NCI-H345 (cell line): ENCODE measurements at places on chromosomes 12 and 14.

- no peak for DNase-seq
Measured at GRCh38 chr14:56205881-56206280, 87.7 kb downstream of the PELI2 start.

GRCh38 chr14:93410021-93410420 is 20.7 kb upstream of the UNC79 start:
- DNase-seq = no peak

GRCh38 chr12:53198486-53199110 is 8.5 kb downstream of the ITGB7 start:
- DNase-seq = no peak

DNA sequence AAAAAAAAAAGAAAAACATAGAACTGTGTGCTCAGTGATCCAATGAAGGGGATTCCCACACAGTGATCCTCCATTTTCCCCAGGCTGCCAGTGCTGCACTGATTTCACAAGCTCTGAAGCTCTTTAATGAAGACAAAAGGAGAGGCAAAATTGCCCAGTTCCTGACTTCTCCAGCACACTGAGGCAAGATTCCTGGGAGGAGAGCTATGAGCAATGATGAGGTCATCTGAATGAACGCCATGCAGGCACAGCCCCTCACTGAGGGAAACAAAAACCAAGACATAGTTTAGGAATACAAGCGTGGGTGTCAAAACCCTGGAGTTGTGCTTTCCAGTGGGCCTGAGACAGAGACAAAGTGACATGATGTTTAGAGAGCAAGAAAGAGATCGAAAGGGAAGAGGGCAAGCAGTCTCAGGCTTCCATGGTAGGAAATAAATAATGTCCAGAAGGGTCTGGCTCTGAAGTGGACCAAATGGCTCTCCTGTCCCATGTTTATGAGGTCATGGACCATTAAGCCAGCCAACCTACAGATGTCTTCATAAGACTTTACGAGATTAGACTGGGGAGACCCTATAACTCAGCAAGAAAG is 40.9 kb upstream of the SMUG1 start:
- DNase-seq = no peak

DNA sequence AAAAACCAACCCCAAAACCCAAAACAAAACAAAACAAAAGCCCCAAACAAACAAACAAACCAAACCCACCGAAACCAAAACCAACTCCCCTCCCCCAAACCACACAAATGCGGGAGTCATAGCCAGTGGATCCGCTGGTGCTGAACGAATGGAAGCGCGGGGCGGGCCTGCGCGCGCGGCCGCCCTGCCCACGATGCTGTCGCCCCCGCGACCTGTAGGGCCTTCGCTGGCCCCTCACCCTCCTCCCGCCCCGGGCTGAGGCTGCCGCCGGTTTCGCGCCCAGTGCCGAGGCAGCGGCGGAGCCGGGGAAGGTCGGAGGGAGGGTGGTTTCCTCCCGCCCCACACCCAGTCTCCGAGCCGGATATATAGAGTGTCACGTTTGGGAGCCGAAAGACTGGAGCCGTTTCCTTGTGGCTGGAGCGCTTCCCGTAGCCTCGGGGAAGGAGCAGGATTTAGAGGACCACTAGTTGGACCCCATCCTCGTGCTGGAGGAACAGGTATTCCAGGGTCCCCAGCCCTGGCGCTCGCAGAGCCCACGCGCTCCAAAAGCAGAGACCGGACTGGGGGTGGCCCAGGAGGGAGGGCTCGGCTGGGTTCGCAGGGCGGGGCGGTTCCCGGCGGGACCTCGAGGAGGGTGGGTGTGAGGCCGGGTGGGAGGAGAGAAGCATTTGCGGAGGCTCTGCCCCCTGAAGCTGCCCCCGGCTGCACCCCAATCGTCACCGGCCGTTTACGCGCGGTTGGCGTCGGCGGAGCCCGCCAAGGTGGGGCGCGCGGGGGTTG is at the start of gene FAR2:
FAR2 (plus strand) TSS at position 368 of the 780 bp plus-strand sequence. CDS start 121,172 bp downstream, outside the sequence.
- DNase-seq = no peak

GRCh38 chr14:42011221-42011620 is 404.5 kb downstream of the LRFN5 start:
- no peak for DNase-seq

DNA sequence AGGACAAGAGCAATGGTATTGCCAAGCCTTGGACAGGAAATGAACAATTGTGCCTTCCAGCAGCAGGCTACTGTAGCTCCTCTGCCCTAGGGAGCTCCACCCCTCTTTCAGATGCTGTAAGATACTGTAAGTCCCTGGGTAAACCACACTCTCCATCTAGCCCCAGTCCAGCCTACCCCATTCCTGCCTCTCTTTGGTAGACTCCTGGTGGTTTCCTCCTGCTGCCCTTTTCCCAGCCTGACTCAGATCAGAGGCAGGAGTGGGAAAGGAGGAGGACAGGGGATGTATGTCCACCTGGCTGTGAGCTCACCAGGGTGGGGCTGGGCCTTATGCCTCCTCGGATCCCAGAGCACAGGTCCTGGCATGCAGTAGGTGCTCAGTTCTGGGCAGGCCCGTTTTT is 174.6 kb downstream of the ESRRB start:
- no peak for DNase-seq

DNA sequence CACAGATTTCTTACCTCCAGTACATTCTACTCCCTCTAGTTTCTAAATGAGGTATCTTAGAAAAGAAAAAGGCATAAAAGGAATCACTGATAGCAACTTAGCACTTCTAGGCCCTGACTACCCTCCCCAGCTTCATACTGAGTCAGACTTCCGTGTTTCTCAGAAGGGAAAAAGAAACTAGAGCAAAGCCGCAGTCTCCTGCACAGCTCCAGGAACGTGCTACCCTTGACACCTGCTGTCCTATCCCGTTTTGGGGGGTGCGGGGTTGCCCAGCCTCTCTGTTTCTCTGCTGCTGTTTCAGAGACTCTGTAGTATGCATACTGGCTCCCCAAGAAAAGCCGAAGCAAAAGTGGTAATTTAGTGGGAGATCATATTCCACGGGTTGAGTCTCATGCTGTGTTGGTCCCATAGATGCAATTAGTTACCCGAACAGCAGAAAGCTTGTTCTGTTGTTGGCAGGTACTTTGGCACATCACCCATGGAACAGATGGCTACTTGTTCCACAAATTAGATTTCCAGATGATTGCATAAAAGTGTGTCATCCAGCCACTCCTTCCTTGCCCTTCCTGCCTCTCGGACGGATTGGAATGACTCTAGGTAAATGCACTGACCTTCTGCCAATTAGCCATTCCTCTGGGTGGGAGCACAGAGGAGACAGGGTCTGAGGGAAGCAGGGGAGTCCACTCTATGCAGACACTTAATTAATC is 438.1 kb downstream of the FUT8 start:
- DNase-seq = peak; percentile 31

DNA sequence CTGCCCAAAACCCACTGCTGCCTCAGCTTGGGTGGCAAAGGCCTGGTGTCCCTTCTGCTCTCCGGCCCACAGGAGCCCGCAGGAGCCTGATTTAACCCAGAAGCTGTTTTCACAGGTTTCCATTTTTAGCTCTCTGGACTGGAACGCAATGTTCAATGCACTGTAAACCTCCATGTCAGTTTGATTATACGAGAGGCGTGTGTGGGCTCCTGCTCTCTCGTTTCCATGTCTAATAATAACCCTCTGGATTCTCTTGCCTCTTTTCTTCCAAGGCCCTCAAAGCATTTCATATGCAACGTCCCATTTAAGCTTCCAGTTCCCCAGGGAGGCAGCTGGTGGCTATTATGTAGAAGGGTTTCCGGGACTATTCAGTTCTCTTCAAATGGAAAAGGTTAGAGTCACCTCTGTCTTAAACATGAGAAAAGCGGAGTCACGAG is 161.1 kb downstream of the SUDS3 start:
- peak; percentile 94 for DNase-seq

- no peak for DNase-seq
Measured at GRCh38 chr12:72872996-72873395, 600.8 kb downstream of the TRHDE start.

DNA sequence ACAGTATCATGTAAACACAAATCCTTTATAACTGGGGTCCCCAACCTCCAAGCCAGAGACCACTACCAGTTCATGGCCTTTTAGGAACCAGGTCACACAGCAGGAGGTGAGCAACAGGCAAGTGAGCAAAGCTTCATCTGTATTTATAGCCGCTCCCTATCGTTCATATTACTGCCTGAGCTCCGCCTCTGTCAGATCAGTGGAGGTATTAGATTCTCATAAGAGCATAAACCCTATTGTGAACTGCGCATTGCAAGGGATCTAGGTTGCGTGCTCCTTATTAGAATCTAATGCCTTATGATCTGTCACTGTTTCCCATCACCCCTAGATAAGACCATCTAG is 49.9 kb downstream of the LRP6 start:
- no peak for DNase-seq

- DNase-seq = no peak
Measured at GRCh38 chr12:15721316-15722115, 67.7 kb downstream of the EPS8 start.
